CD4-positive, alpha-beta T cell treated with Interferon gamma for 1 hour (primary cell): ENCODE measurements at places on chromosomes 6 and 20.

- DNase-seq, result no peak
Measured at GRCh38 chr20:37396416-37397075, 50.6 kb downstream of the SRC start.

DNA sequence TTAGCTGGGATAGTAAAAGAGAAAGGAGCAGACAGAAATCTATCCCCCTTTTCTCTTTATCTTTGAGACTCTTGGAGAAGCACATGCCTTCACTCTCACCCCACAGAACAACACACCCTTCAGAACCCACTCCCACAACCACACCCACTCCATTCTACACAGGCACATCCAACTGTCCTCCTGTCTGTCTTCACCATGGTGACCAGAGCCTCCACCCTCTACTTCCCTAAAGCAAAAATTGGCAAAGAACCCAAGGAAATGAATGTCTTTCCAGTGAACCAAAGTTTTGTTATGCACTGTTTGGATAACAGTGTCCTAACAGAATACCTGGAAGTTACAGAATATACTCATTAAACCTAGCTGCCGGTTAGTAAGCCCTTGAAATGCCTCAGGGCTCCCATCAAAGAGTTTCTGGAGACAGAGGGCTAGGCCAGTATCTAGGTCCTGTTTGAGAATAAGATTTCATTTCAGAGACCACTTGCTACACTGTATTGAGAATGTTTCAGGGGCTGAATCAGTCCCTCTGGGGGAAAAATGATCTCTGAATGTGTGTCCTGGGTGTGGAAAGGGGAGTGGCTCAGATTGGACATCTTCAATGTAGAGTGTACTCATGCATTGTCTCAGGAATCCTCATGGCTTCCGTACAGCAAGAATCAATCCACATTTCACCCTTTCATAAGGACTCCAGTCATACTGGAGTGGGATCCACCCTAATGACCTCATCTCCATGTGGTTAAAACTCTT lies 101.1 kb downstream of the LY86 start:
- DNase-seq, result no peak

DNA sequence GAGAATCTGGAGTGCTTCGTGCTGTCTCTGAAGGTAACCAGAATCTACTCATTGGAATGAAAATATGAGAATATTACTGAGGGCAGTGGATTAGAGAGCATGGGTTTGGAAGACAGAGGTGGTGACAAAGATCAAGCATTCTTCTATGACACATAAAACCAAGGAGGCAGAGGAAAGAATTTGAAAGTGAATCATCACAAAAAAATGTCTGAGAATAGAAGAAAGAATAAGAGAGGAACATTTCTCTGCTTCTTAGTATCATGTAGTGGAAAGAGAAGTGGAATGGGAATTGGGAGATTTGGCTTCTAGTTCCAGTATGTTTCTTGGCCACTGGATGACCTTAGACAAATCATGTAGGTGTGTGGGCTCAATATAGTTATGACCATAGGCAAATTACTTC lies 474.0 kb downstream of the TFAP2B start:
- no peak for DNase-seq

- DNase-seq, result no peak
Measured at GRCh38 chr6:66796987-66797386, 1090.0 kb upstream of the EYS start.

- DNase-seq, result no peak
Measured at GRCh38 chr6:32402812-32403211, 4.2 kb downstream of the BTNL2 start.

- no peak for DNase-seq
Measured at GRCh38 chr20:48843057-48843806, 15.4 kb upstream of the PREX1 start.

GRCh38 chr20:3325864-3326263 lies 81.6 kb downstream of the DNAAF9 start:
- DNase-seq, result no peak

GRCh38 chr20:58647796-58648501 lies 3.1 kb upstream of the STX16 start:
- DNase-seq, result no peak

DNA sequence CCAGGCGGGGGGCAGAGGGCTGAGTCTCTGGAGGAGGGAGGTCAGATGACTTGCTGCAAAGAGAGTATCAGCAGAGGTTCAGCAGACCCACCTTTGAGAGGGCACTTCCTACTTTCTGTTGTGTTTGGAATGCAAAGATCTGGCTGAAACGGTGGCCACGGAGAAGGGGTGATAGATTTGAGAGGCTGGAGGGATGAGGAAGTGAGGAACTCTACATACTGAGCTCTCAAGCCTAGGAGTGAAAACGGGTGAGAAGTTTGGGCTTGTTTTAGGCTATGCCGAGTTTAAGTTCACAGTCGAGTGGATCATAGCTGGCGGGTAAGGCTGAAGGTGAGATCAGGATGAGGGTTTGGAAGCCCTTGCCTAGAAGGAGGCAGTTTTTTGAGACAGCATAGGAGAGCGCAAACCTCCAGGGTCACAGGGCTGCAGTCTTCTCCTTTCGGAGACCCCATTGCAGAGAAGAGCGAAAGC lies 477 bp upstream of the ITPA start:
- no peak for DNase-seq

DNA sequence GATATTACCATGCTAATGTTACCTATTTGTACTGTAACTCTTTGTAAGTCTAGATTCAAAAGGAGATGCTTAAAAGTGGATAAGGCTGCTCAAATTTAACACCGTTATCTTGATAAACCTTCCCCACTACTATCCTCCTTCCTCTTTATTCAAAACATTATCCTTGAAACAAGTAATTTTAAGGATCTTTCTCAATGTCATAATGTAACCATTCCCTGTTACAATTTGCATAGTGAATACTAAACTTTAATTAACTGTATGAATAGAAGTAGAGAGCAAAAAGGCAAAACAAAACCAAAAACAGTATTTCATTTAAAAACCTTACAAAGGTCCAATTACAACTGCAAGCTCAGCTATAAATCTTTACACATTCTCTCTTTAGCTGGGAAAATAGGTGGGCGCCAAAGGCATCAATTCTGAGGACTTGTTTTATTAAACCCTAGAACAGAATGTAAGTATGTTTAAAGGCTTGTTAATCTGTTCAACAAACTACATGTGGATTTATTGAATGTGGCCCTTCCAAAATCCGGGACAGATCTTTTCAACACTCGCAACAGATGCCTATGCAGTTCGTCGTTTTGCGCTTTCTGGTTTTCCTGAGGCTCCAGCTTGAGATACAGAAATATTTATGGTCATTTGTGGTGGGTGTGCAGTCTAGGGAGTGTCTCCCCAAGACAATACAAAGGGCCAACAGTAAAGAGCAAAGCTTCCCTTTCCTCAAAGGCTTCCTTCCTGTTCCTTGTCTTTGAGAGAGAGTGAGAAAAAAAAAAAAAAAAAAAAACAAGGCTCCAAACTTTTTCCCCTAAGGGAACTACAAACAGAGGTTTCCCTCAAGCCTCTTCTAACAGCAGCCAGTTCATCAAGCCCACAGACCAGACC lies 15.1 kb downstream of the KIF13A start:
- DNase-seq, result no peak

DNA sequence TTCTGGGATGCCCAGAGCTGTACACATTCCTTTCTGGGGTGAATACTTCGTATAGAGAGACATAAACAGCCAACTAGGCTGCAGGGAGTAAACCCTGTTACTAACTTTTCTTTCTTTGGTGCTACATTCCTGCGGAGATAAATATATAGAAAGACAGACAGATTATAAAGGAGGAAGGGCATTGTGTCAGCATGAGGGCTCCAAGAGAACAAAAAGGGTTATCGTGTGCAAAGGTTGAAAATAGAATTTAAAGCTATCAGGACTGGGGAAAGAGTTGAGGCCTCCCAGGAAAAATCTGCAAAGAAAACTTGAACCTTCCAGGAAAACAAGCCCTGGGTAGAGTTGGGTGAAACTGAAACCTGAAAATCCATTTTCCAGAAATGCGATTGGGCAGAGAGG lies 68.0 kb downstream of the TMEM170B start:
- DNase-seq, result no peak

DNA sequence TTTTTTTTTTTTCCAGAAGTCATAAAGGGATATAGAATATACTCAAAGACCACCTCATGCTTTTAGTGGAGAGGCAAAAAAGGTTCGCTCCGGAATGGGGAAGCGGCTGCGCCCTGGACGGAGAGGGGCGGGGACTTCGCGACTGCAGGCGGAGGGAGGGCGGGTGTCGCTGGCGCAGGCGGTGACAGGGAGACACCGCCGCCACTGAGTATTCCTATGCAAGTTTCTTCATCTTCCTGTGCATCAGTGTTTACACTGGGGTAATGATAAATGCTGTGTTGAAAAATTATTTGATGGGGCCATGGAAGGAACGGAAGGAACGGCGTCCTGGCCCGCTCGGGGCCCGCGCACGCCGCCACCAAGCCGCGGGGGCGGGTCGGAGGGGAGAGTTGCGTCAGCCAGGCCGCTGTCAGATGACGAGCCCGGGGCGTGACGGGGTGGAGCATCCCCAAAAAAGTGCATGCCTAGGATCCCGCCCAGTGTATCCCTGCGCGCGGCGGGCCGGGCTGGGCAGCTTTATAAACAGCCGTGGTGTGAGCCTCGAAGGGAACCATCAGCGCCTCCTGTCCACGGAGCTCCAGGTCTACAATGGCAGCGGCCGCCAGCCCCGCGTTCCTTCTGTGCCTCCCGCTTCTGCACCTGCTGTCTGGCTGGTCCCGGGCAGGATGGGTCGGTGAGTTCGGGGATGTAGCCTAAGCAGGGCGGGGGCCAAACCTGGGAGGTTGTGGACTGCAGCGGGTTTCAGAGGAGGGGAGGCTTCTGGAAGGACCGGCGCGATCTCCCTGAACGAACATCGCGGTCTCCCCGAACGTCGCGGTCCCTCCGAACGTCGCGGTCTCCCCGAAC lies at the start of gene ULBP1:
Gene ULBP1, plus strand, starts transcription at position 482 of the 846 bp plus-strand sequence. Its CDS starts 107 bp downstream, at position 589.
- peak; percentile 78 for DNase-seq

DNA sequence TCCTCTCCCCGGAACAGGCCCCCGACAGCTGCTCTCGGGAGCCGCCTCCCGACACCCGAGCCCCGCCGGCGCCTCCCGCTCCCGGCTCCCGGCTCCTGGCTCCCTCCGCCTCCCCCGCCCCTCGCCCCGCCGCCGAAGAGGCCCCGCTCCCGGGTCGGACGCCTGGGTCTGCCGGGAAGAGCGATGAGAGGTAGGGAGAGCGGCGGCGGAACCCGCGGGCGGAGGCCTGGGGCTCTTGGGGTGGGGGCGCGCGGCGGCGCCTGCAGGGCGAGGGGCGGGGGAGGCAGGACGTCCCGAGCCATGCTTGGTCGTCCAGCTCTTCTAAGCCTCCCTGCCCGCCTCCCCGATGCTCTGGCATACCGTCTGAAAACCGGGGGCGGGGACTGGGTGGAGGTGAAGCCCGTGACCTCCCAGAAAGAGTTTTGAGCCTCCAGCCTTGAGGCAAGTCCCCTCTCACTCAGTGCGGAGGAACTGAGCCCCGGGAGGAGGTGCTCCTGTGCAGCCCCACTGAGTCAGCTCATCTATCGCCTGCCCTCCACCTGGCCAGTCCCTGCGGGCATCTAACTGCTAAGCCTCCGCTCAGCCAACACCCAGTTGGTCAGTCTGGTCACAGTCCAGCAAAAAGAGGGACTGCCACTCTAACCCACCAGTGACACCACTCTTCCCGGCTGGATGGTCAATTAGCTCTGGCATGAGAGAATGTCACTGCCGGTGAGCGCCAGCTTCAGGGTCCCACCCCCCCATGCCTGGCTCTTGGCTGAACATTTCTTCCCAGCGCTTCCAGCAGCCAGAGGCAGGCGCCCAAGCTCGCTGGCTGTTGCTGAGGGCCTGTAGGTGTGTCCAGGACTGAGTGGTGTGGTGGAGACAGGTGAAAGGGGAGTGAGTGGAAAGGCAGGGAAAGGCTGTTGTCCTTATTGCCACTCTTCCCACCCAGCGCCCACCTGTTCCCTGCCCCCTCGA lies 482 bp downstream of the DDR1 start:
- peak; percentile 20 for DNase-seq

DNA sequence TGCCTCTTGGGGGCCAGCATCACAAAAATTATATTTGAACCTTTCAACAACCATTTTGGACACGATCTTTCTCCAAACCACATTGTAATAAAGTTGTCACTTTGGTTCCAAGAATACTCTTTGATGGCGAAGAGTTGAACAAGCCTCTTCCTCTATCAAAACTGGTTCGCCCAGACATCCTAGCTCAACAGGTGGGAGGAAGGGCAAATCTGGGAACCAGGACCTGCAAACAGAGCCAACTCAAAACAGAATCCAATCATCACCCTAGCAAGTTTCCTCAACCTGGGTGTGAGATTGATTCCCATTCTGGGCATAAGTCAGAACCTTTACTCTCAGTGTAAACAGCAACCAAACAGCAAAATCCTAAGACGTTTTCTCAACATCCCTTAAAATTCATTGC lies 141.2 kb upstream of the RREB1 start:
- DNase-seq, result no peak

- no peak for DNase-seq
Measured at GRCh38 chr6:10676403-10676802, 18.0 kb downstream of the C6orf52 start.

DNA sequence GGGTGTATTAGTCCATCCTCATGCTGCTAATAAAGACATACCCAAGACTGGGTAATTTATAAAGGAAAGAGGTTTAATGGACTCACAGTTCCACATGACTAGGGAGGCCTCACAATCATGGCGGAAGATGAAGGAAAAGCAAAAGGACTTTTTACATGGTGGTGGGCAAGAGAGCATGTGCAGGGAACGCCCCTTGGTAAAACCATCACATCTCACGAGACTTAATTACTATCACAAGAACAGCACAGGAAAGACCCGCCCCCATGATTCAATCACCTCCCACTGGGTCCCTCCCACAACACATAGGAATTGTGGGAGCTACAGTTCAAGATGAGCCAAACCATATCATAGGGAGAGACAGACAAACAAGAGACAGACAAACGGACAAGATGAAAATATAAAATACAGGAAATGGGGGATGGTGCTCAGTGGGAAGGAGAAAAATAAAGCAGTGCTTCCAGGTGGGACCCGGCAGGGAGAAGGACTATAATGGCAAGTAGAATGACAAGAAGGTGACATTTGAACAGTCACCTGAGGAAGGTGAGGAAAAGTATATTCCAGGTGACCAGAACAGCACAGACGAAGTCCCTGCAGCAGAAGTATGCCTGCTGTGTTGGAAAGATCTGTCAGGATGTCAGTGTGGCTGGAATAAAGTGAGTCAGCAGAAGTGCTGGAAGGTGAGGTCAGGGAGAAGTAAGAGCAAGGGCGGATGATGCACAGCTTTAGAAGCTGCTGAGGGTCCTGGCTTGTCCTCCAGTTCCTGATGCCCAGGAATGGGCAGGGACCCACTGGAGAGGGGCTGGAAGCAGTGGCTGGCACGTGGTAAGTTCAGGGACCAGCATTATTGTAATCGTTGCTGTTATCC lies 61.1 kb downstream of the SLC2A10 start:
- DNase-seq, result no peak

- no peak for DNase-seq
Measured at GRCh38 chr6:40798069-40798770, 211.1 kb upstream of the LRFN2 start.

- DNase-seq, result no peak
Measured at GRCh38 chr6:135062735-135063134, 8.1 kb upstream of the HBS1L start.

DNA sequence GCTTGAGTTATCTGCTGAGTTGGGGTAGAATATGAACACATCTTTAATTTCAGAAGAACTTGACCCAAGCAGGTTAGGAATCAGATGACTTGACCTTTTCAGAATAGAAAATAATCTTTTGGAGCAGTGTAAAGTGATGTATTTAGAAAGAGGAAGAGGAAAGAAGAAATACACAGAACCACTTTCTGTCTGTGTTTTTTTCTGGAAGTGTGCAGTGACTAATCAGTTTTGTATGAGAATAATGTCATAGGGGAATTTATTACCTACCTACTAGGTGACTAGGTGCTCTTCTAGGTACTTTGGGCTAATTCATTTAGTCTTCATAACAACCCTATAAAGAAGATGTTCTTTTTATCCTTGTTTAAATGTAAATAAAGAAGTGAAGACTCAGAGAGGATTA lies 3.0 kb downstream of the PPP1R14C start:
- DNase-seq, result no peak
